ENCODE measurements at places on chromosomes 4 and X.

DNA sequence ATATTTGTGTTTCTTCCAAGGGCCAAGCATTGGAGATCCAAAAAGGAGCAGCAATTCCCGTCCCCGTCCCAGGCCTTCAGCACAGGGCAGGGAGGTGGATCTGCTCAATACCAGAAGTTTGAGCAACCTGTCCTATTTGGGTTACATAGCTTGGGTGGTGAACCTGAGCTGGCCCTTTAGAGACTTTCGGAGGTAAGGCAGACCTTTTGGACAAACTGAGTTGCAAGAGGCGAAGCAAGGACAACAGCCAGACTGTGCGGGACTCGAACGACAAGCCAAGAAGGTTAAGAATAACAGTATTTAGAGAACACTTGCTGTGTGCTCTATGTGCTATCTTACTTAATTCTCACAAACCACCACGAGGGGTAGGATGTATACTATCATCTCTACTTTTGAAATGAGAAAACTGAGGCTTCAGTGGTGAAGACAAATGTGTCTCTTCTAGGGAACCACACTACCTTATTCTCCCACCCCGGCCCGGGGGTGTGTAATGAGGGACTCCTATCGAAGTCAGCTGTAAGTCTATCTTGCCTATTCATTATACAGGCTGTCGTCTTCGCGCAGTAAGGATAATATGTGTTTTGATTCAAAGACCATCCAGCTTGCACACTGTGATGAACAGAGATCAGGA is 1.3 kb downstream of the NOP14 start:
- no peak for DNase-seq

DNA sequence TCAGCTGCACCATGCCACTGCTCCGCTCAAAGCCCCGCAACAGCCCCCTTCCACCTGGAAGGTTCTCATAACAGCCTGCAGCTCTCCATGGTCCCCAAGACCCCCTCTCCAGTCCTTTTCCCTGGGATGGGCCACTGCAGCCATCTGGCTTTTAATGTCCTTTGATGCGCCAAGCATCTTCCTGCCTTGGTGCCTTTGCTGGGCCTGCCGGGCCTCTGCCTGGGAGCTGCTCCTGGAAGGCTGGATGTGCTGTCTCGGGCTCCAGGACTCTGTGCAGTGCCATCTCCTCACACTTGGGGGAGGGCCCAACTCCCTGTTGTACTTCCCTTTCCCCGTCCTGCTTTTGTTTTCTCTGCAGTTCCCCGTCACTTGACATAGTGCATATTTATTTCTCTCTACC is 60.3 kb downstream of the TAPT1 start:
- no peak for DNase-seq

GRCh38 chr4:155903453-155903852 is at the start of gene TDO2:
TSS of gene TDO2 (plus strand) at chr4:155903696. CDS start at chr4:155903759, 63 bp downstream.
- DNase-seq, result no peak

DNA sequence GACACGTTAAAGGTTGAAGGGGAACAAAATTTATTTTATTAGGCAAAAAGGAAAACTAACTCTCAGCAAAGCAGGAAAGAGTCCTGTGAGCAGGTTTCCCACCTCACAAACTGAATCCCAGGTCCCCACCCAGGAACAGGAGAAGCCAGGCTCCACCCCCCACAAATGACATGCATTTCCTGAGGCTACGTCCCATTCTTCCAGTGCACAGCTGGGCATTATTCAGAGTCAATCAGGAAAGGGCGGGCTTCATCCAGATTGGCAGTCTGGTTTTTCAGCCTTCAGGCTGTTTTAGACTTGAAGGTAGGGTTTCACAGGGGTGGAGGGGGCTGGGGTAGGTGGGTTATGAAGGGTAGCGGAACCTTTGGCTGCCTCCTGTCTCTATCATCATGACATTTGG is 11.9 kb upstream of the ASIC5 start:
- DNase-seq, result no peak

DNA sequence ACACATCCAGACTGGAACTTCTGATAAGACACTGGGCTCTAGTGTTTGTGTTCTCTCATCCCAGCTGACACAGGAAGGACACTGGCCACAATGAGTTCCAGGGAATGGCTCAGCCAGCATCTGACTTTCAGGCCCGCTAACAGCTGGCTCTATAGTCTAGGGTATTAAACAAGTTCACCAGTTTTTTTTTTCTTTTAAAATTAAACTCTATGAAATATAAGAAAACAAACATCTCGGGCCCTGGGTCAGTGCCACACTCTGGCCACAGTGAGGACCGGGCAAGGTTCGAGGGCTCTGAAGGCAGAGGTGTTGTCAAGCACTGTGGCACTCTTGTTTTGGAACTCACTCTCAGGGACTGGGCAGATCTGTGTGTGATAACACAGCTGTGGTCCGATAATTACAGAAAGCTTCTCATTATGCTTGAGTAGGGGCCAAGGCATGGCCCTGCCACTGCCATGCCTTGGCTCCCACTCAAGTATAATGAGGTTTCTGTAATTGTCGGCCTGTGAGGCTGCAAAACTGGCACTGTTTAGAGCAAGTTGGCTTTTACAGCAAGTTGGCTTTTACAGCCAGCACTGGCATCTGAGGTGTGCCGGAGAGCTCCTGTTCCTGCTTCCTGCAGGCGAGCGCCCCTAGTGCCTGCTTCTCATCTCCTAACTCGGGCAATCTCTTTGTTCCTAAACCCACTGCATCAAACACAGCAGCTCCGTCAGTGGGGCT is 62.8 kb downstream of the PPP1R2C start:
- peak; percentile 41 for DNase-seq

GRCh38 chr4:970854-971520 is 2.4 kb downstream of the DGKQ start:
- DNase-seq, result no peak

GRCh38 chr4:138050601-138051000 is 191.5 kb downstream of the SLC7A11 start:
- DNase-seq, result no peak

- no peak for DNase-seq
Observed at GRCh38 chr4:148311526-148311925, 130.7 kb downstream of the NR3C2 start.

DNA sequence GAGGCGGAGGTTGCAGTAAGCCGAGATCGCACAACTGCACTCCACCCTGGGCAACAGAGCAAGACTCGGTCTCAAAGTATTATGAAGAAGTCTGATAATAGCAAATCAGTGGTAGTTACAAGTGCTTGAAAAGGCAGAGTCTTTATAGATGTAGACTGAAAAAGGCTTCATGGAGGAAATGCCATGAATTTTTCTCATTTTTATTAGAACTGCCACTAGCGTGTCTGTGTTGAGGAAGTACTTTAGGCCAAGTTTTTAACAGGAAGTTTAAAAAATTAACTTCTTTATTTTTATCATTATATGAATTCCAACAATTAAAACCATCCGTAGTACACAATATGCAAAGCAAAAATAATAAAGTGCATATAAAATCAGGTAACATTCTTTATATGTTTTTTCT is 32.8 kb upstream of the IL13RA1 start:
- DNase-seq, result no peak

DNA sequence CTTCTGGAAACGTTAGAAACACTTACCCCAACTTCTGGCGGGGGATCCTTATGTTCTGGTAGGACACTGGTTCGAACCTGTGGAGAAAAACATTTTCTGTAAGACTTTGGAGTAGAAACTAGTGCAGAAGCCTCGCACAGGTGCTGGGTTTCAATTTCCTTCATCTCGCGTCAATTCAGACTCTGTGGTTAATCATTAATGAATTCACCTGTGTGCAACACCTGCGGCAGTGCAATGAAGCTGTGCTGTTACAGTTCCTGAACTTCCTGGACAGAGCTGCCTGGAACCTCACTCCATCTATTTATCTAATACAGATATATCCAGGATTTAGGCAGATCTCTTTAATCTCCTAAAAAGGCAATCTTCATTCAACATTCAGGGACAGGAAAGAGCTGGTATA is 531.4 kb downstream of the INPP4B start:
- no peak for DNase-seq

Measured in activated CD4-positive, alpha-beta T cell treated with anti-CD3 and anti-CD28 coated beads, Interleukin-2, amount 50 U/mL, for 1 hour (primary cell).